ENCODE measurements at places on chromosomes 7 and 10.

GRCh38 chr7:151565541-151565940 lies 45.8 kb upstream of the RHEB start:
- DNase-seq = no peak

- no peak for DNase-seq
These were observed 31.5 kb downstream of the MTURN start for GRCh38 chr7:30166155-30166840.

GRCh38 chr10:12559578-12560178 lies 210.3 kb downstream of the CAMK1D start:
- DNase-seq = no peak

DNA sequence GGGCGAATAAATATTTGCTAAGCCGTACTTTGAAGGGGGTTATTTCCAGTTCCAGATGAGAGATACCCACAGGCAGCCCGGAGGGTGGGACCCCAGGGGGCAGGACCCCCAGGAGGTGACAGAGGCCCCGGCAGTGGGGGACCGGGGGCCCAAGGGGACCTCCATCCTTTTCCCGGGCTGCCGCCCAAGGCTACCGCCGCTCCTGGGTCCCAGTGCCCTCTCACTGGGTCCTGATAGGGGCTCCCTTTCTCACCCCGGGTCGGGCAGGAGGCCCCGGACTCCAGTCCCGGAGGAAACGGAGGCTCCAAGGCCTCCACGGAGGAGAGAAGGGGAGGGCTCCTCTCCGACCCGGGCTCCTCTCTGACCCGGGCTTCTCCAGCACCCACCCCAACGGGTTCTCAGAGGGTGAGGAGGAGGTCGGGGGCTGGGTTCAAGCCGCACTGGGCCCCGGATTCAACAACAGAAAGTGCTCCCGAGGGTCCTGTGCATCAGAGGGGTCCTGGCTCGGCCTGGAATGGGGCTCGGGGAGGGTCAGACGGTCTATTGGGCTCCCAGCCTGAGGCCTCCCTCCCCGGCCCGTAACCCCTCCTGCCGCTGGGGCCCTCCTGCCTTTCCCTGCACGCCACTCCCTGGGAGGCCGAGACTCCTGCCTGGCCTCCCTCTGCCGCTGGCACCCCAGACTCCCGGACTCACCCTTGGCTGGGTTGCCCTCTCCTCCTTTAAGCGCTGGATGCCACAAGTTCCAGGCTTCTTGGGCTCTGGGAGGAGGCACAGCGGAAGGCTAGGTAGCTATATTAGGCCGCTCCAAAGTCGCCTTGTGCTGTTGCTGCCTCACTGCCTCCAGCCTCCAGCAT lies 62.5 kb downstream of the ZNF37A start:
- DNase-seq = no peak

GRCh38 chr10:118106426-118106825 lies 59.7 kb upstream of the RAB11FIP2 start:
- no peak for DNase-seq

GRCh38 chr7:143214789-143215679 lies 6.8 kb upstream of the TAS2R40 start:
- DNase-seq = peak; percentile 15

- DNase-seq = no peak
These were observed 97.4 kb downstream of the FGFR2 start for GRCh38 chr10:121500701-121501332.

- DNase-seq = no peak
These were observed 134.3 kb upstream of the PDE1C start for GRCh38 chr7:32204361-32205018.

DNA sequence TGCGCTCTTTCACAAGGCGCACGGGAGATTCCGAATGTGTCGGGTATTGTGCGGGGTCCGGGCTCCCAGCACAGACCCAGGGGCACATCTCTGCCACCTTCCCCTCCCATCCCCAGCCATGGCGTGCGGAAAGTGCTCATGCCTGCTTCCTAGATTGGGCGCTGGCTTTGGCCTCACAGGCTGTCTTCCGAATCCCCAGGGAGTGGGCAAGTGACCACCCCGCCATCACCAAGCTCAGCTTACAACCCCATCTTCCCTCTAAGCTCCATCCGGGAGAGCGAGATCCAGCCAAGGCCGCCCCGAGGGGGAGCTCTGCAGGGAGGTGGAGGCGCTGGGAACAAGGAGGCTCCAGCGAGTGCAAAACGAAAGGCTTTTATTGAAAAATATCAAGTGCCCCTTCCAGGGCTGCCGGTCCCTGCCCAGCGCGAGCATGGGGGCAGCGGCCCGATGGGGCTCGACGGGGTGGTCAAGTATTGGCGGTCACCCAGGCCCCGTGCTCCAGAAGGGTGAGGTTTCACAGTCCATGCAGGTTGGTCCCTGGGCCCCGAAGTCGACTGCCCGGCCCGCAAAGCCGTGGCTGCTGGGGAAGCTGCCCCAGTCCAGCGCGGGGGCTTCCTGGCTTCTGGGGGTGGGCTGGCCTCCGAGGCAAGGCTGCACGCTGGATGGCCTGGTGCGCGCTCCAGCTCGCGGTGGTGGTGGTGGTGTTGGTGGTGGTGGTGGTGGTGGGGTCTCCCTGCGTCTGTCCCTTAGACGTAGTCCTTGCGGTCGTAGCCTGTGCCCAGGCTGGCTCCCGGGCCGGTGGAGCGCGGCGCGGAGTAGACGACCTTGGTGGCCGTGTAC lies 1.2 kb downstream of the CLDN3 start:
- DNase-seq = no peak

DNA sequence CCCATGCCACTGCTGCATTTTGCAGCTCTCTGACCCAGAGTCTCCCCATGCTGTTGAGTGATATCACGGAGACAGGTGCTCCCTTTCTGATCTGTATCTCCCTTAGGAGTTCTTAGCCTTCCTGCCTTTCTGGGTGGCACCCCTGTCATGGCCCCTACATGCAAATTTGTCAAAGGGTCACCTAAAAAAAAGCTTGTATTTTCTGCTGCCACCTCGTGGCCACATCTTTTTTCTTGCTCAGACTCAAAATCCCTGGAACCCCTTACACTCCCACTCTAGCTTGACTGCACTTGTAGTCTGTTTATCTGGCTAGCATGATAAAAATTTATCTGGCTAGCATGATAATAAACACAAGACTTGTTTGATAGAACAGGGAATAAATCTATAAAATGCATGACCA lies 809.1 kb downstream of the SORCS1 start:
- DNase-seq = no peak

DNA sequence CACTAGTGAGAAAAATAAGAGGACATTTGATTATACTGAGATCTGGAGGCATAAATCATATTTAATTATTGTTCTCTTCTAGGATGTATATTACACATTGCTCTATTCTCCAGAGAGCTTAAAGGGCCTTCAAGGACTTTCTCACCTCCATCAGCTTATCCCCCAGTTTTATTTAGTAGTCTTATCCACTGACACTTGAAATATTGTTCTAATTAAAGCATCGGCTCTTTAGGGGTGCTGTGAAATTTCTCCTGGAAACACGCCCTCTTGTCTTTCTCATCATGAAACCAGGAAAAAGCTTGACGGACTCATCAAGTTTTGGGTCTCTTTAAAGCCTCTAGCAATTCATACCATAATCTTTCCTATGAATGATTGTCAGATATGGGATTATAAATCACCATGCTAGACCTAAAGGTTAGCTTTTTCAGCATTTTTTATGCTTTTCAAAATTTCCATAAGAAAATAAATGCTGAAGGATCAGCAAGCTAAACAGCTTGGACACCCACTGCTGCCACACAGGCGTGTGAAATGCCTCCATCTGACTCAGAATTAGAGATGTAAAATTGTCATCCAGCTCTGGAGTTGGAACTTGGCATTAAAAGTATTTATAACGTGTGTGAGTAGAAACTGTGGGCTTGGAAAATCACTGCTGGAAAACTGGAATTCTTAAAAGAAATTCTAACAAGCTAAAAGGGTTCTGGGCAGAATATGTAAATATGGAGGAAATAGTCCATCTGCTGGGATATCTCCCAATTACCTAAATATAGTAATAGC lies 216.3 kb downstream of the CHRM2 start:
- no peak for DNase-seq

GRCh38 chr7:124712017-124712416 lies 53.6 kb downstream of the GPR37 start:
- DNase-seq = no peak

DNA sequence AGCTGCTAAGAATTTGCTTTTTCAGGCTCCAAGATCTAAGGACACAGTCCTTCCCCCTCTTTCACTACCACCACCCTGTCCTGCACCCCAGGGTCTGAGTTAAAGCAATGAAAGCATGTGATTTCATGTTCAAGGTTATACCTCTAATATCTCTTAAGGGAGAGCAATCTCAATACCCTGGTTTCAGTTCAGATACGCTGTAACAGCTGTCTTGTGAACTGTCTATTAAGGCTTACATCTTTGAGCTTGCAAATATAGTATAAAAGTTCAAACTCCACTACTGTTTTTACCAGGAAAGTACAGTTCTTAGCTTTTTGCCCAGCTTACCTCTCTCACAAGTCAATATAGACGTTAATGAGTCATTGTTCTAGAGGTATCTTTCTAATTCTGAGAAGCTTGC lies 2.6 kb downstream of the CPVL start:
- DNase-seq = no peak

GRCh38 chr10:20090831-20091230 lies 274.6 kb downstream of the PLXDC2 start:
- DNase-seq = no peak
